Tibial artery (tissue), 4 donors: ENCODE measurements at places on chromosomes 7 and 10.

- DNase-seq = no peak
Measured at GRCh38 chr10:127913368-127913759, 6.5 kb downstream of the PTPRE start.

GRCh38 chr10:132418527-132419416 lies 21.8 kb downstream of the PWWP2B start:
- no peak for DNase-seq

DNA sequence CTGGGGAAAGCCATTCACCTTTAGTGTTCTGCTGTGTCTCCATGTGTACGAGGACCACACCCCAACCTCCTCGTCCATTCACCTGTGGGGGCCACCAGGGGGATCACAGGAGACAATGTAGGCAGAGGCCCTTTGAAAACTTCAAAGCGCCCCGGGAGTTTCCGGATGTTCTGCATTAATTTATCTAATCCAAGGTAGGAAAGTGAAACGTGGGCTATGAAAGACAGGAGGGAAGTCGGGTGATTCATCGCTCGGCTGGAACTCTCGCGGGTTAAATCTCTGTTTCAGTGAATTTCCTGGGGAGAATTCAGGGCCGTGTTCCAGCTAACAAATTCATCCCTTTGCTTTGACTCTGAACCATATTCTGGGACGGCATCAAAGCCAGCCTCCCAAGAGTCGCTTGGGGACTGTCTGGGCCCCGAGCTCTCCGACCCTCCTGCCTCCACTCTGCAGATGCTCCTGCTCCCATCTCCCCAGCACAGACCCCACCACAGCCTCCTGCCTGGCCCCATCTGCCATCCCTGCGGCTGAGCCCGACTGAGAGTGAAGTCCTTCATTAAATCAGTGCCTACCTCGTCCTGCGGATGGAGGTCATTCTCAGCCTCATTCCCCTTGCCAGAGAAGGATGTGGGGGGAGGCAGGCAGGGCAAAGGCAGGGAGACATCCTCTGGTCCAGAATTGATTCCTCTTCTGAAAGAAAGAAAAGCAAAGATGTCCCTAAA lies 114.1 kb upstream of the CARD11 start:
- DNase-seq = no peak

DNA sequence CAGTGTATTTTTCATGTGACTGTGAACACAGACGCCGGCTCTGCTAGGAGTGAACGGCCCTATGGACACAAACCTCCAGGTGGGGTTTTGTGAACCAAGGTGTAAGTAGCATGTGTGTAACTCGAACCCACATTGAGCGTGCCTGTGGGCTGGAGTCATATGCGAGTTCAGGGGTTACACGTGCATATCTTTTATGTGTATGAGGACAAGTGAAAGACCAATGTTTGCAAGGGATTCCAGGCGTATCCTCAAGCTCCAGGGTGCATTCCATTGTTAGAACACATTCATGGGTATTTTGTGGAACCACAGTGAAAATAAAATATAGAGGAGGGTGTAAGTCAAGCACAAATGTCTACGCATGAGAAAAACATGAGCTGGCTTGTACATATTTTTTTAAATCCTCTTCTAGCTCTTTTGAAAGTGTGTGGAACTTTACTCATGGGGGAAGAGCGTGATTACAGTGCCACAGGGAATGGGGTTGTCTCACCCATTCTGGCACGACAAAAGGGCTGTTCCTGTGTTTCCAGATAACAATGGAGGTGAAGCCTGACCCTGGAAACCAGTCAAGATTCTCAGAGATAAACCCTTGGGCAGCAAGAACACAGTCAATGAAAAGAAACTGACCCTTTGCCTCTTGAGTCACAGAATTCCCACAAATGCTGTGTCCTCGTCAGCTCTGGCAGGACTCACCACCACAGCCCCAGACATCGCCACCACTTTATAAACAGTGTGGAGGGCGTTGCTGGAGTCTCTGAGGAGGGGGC lies 37.0 kb upstream of the GOT1 start:
- no peak for DNase-seq

- DNase-seq = peak; percentile 44
Measured at GRCh38 chr7:22853674-22854157, 31.1 kb upstream of the TOMM7 start.

- DNase-seq = no peak
Measured at GRCh38 chr10:20298417-20298816, 482.2 kb downstream of the PLXDC2 start.

GRCh38 chr7:142471820-142472219 lies 214.0 kb upstream of the PRSS58 start:
- DNase-seq = no peak

DNA sequence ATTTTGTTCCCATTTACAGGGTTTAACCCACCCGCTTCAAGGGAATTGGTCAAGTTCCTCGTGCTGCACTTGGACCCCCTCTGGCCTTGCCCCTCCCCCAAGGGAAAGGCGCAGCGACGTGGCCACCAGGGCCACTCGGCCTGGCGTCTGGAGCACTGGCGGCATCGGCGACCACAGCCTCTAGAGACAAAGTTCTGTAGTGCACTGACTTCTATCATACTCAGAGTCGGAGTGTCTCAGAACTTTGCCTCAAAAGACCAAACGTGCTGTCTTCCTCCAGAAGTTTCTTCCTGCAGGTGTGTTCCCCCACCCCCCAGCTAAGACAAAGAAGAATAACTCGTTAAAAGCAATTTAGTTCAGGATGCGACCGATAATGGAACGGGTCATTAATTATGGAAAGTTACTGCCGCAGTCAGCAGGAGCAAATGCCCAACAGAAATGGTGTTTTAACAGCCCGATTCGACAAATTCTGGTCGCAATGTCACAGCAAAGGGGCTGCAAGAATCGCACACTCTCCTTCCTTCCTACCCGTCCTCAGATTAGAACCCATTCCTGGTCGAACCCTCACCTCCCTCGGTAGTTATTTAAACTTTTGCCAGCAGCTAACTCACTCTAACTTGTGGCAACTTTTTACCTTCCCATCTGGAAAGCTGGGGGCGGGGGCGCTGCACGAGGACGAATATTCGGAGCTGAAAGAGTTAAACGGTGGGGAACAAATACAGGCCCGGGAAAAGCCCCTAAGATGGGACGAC lies 202.1 kb upstream of the NFE2L3 start:
- no peak for DNase-seq

GRCh38 chr7:24341691-24342413 lies 57.9 kb downstream of the NPY start:
- no peak for DNase-seq

DNA sequence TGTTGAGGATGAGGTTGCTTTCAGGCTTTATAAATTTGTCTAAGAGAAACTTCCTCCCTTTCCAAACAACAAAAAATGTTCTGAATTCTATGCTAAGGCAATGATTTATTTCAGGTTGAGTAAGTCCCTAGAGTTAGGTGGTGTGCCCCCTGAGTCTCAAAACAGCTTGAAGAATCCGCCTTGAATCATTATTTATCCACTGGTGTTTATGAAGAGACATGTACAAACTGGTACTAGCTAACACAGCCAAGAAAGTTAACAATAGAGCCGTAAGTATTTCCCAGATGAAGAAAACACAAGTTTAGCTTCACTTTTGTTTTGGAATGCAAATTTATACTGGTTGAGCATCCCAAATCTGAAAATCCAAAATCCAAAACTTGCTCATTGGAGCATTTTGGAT lies 66.2 kb upstream of the SRPK2 start:
- no peak for DNase-seq

DNA sequence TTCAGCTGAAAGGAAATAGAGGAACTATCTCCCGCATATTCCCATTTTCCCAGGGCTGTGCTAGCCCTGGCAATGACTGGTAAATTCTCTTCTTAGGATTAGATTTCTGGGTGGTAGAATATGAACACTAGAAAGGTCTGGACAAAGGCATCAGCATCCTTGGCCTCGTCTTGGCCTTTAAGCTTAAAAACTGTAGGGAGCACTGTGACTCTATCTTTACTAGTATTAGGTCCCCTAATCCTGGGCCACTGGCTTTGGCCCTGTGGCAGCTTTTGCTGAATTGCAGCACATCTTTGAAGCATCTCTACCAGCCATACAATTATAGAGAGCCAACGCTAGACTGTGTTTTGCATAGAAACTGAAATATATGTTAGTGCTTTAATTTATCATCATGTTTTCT lies 41.5 kb upstream of the EBLN1 start:
- DNase-seq = no peak

DNA sequence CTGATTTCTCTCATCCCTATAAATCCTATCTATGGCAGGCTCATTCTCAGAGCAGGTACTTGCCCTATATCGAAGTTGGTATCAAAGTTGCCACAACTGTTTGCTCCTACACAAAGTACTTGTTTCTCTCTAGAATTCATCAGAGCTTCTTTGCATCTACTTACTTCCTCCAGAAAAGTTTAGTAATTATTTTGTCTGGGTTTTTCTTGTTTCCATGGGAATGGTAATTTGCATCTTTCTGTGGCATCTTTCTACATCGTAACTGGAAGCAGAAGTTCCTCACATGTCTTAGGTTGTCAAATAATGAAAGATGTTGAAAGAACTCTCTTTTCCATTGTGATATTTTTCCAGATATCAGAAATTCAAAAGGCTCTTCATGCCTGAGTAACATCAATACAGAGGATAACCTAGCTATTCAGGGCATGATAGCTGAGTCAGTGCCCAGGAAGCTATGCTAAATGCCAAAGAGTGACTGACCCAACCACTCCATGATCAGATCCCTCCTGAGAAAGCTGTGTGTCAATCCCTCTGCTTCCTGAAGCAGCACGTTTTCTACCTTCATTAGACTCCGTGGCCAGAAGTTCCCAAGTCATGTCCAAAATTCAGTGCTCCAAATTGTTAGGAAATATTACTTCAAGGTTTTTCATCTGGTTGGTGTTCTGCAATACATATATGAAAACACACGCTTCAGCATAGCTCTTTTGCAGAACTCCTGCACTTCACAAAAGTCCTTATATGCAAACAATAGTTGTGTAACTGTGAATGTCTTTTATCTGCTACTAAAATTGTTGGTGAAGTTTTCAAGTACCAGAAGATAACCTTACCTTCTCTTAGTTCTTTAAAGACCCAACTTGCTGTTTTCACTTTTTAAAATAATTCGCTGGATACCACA lies 216.5 kb downstream of the VTI1A start:
- no peak for DNase-seq

DNA sequence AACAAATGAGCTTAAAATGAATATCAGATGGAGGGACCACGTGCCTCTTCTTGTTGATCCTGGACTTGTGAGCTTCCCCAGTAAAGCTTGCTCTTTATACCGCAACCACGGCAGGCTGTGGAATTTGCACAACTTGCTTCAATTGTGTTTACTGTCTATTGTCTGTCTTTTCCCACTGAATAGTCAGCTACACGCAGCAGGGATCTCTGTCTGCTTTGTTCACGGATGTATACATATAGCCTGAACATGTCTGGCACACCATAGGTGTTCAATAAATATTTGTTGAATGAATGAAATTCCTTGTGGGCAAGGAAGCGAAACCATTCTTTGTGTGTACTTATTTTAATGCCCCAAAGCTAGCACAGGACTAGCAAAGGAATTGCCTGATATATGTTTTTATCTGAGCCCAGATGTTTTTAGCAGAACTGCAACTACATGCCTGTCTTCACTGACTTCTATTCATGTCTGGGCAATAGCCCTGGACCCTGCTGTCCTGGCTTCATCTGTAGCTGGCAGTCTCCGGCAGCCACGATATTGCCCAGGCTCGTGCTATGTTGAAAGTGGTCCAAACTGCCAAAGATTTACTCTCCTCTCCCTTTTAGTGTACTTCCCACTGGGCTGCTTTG lies 29.9 kb upstream of the IFRD1 start:
- no peak for DNase-seq

DNA sequence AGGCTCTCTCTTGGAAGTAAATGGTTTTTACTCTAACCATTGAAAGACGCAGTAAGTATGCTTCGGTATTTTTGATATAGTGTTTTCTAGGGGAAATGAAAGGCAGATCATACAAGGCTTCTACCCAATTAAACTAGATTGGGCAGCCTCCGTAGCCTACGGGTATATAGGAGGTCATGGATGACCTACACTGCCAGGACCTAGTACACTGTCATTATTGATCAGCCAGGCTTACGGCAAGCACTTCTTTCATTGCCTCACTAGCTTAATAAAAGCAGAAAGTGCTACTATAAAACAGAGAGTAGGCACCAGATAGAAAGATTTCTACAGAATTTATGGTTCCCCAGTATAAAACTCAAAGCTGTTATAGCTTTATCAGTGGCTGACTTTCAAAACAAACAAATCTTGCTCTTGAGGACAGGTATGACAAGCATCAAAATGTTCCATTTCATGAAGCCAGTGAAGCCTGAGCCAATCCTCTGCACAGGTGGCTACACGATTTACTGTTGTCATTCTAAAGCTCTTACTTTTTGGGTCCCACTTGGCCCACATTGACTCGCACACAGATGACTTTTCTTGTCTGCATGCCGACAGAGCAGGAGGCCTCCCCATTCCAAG lies 358.1 kb downstream of the THSD7A start:
- DNase-seq = no peak
